Stimulated activated CD8-positive, alpha-beta memory T cell treated with anti-CD3 and anti-CD28 coated beads, Interleukin-15, amount 100 ng/mL, for 1 hour (primary cell): ENCODE measurements at places on chromosomes 11 and 22.

GRCh38 chr11:119752345-119752871 lies 23.4 kb upstream of the NECTIN1 start:
- no peak for DNase-seq

DNA sequence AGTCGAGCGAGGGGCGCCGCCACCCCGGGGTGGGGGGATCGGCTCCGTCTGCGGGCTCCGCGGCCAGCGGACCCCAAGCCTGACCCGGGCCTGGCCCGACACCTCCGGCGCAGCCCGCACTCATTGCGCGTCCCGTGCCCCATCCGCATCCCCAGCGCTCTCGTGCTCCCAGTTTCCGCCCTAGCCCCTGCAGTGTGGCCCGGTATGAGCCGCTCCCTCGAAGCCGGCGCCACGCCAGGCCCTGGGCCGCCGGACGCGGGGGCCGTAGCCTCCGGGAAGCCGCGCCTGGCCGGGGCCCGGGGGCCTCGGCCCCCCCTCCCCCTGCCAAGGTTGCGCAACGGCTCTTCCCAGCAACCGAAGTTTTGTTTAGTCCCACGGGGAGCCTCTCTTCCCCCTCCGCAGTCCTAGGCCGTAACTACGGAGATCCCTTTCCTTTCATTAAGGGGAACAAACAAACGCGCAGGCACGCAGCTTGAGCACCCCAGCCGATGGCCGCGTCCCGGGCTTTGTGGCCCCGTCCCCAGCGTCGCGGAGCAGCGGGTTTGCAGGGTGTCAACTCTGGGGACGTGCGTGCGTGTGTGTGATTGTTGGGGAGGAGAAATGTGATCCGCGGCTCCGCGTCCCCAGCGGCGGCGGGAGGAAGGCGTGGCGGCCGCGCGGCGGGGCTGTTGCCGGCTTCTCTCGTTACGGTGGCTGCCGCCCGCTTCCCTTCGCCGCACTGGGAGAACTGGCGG lies 883 bp downstream of the HIPK3 start:
- peak; percentile 31 for DNase-seq

GRCh38 chr11:43942662-43943371 lies 380 bp downstream of the C11orf96 start:
- DNase-seq, result no peak

- no peak for DNase-seq
Measured at GRCh38 chr11:119875841-119876600, 147.0 kb upstream of the NECTIN1 start.

DNA sequence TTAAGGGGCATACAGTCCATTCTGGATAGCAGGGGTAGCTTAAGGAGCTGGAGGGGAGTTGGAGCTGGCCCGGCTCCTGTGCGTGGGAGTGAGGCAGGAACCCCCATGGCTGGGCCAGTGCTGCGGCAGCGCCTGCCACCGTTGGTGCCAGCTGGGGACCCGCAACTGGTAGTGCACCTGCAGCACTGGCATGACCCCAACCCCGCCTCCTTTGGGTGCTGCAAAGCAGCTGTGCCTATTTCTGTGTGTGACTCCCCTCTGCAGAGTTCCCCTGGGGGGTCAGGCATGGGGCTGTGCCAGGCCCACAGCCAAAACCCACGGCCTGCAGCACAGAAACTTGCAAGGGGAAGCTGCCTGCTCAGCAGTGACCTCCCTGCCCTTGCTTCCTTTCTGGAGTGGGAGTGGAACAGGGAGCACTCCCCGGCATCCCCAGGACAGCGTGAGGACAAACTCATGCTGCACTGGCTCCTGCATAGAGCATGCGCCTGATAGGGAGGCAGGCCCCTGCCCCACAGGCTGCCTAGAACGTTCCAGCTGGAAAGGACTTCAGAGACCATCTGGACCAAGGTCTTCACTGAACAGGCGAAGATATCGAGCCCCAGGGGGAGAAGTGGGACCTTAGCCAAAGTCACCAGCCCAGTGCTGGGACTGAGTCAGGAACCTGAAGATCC lies 26.2 kb upstream of the RAB1B start:
- no peak for DNase-seq

DNA sequence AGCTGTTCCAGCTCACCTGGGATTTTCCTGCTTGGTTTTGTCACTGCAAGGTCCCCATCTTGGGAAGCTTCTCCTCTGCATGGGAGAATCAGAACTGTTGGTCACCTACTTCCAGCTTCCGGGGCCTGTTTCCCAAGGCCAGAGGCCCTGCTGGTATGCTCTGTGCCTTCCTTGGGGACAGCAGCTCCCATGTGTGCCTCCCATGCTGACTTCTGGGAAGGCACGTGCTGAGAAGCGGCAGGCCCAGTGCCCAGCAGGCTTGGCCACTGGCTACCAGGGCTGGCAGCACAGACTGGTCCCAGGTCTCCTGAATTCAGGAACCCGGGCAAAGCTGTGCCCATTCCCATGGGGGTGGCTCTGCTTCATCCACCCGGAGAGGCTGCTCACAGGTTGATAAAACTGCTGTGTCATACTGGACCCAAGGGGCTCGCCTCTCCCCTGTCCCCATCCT lies 33.8 kb downstream of the MYEOV start:
- DNase-seq, result no peak

GRCh38 chr11:77175869-77176539 lies 48.0 kb downstream of the MYO7A start:
- no peak for DNase-seq

- DNase-seq, result no peak
Measured at GRCh38 chr22:48581796-48582469, 1245.7 kb downstream of the BRD1 start.

GRCh38 chr11:45105984-45106375 lies 40.5 kb upstream of the PRDM11 start:
- no peak for DNase-seq

- no peak for DNase-seq
Measured at GRCh38 chr11:113507341-113507740, 32.1 kb upstream of the DRD2 start.

GRCh38 chr11:118530683-118531596 lies at the start of gene TMEM25:
TSS of gene TMEM25 (plus strand) at chr11:118531192. CDS start at chr11:118531802, 610 bp downstream.
- peak; percentile 38 for DNase-seq

GRCh38 chr22:27114186-27114585 lies 456.8 kb downstream of the MIAT start:
- DNase-seq, result no peak

GRCh38 chr22:45997777-45998637 lies 21.0 kb upstream of the WNT7B start:
- DNase-seq, result no peak

GRCh38 chr11:60528934-60529333 lies 13.7 kb downstream of the MS4A13 start:
- no peak for DNase-seq

GRCh38 chr11:2672553-2673249 lies 27.1 kb downstream of the KCNQ1OT1 start:
- no peak for DNase-seq

DNA sequence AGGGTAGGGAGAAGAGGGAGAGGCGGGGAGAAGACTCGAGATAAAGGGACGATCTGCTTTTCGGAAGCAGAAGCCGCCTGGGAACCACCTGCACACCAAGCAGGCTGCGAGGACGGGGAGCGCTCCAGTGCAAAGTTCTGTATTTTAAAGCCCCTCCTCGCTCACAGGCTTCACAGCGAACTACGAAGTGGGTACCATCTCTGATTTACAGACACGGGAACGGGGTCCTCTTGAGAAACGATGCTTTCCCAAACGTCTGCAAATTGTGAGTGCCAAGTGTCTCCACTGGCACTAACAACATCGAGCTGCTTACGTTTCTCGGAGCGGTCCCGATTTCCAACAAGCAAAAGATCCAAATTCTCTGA lies 700 bp upstream of the STX3 start:
- DNase-seq, result no peak

- no peak for DNase-seq
Measured at GRCh38 chr11:128914216-128915148, 23.3 kb downstream of the KCNJ5 start.

- no peak for DNase-seq
Measured at GRCh38 chr22:27416511-27417420, 384.8 kb downstream of the MN1 start.

DNA sequence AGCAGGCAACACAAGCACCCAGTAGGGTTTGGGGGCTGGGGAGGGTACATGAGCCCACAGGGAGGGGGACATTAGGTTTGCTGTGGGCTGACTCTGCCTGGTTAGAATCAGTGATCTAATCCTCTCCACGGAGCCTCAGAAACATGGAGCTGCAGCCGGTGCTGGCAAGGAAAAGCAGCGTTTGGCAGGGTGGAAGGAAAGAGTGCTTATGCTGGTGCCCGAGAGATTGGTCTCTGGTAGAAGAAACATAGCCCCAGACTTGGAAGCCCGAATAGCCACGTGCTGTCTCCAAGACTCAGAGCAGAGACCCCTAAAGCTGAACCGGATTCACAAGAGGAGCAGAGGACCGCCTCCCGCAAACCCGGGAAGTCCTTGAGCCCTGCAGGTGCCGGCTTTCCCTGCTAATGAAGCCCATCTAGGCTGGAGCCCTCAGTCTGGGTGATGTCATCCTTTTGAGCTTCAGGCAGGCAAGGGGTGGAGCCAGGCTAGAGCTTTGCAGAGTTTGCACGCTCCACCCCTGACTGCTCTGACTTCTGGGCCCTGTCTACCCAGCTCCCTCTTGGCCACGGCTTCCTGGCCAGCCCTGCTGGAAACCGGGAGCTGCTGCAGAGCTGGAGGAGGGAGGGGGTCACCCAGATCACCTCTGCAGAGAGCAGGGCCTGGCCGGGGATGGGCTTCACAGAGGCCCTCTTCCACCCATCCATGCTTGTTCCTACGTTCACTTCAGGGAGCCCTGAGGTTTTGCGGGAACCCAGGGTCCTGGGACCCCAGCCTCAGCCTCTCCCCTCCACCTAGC lies 35.0 kb upstream of the JAM3 start:
- DNase-seq, result peak; percentile 43

- DNase-seq, result no peak
Measured at GRCh38 chr11:35990170-35990569, 46.3 kb downstream of the LDLRAD3 start.

GRCh38 chr11:12943311-12943710 lies 65.8 kb upstream of the RASSF10 start:
- DNase-seq, result no peak

DNA sequence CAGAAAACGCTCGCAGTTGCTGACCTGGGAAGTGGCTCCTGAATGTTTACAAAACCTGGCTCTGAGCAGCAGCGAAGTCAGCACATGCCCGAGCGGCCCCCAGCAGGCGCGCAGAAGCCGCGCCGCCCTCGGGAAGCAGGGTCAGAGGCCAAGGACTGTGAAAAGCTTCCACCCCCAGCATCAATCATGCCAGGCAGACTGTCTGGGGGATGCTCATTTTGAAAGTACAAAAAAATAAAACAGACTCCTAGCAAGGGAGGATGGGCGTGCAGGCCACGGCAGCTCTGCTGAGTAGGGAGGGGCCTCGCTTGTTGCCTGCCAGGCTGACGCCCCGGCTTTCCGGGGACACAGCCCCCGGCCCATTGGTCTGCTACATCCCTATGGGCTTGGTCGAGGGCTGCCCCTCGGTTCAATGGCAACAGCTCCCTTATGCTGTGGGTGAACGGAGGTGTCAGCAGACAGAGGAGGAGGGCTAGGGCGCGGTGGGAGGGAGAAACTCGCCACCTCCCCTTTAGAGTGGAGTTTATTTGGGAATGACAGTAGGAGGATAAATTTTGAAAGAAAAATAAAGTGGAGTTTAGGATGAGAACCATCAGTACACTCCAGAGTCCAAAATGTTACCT lies 37.7 kb upstream of the GNB1L start:
- DNase-seq, result no peak

DNA sequence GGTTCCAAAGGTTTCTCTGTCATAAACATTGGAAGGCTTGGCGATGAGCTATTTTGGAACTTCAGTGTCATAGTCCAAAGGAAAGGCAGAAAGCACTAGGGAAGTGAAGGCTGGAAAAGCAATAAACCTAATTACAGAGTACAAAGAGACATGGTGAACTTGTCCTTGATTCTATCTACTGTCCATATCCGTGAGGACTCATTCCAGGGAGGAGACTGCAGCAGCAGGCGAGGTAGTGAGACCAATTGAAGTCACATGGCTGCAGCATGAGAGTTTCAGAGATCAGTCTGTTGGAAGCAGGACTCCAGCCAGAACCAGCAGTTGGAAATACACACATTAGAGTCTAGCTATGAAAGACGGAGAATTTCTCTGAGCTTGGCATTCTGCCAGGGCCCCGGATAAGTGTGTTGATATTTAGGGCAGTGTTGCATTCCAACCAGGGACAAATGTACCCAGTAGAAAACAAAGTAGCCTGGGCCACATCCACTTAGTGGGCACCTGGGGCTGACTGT lies 54.1 kb upstream of the ARHGAP42 start:
- no peak for DNase-seq
